IPS-NIHi11 (cell line): ENCODE measurements at places on chromosomes 7 and 10.

DNA sequence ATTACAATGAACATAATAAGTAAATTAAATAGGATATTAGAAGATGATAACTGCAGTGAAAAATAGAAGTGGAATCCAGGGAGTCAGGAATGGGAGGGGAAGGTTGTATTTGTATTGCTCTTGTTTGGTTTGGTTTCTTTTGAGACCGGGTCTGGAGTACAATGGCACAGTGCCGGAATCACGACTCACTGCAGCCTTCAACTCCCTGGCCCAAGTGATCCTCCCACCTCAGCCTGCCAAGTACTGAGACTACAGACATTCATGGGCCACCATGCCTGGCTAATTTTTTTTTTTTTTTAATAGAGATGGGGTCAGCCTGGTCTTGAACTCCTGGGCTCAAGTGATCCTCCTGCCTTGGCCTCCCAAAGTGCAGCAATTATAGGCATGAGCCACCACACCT lies 59.9 kb upstream of the LRRC4 start:
- no peak for DNase-seq

DNA sequence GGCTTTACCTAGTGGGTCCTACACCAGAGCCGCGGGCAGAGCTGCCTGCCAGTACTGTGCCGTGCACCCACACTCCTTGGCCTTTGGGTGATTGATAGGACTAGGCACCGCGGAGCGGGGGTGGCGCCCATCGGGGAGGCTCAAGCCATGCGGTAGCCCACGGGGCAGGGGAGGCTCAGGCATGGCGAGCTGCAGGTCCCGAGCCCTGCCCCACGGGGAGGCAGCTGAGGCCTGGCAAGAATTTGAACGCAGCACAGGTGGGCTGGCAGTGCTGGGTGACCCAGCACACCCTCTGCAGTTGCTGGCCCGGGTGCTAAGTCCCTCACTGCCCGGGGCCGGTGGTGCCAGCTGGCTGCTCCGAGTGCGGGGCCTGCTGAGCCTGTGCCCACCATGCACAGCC lies 32.3 kb upstream of the KIAA1217 start:
- DNase-seq: no peak

DNA sequence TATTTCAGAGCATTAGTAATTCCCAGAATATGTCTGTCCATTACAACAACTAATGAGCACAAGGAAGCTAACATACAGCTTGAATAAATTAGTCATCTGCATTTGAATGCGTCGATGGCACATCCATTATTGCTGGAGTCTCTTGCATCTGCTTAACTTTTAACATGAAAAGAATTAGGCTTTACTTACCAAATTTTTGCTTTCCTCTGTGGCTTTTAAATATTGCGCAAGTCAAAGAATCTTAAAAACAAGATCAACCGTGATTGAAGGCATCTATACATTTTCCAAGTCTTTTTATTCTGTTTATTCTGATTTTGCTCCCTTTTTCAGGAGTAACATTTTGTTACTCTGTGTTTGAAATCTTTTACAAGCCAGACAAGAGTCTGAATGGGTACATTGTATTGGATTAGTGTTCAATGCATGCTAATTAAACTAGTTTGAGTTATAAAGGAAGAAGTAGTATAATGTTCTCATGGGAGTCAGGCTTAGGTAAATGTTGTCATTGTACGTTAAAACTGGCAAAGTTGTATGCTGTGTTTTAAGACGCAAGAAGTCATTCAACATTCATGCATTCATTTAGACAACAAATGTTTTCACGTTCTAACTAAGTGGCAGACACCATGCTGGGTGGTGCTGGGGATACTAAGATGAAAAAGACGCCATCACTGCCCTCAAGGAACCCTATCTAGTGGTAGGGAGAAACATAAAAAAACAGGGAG lies 4.0 kb upstream of the CACNB2 start:
- DNase-seq: no peak

- DNase-seq: no peak
Observed at GRCh38 chr7:148733496-148733895, 34.8 kb downstream of the CUL1 start.

- DNase-seq: no peak
Observed at GRCh38 chr7:45685619-45686240, 111.6 kb downstream of the ADCY1 start.
